ENCODE measurements at places on chromosomes 5 and 9. TPM values are rescaled to one million over a fixed set of nuclear protein-coding genes. Genes with fewer than 3 reads are reported as not detected.

Gene PTAR1
- total RNA-seq: 74.5 TPM

Gene NSA2
- 139 TPM for total RNA-seq

Gene SPATA31C1
- total RNA-seq: not detected

Gene MOB3B
- total RNA-seq: under 0.01 TPM

Gene LCN9
- total RNA-seq: not detected

Gene DDX41
- total RNA-seq: 76.5 TPM

Gene PCDHGB1
- 3.1 TPM for total RNA-seq

Gene SPATA6L
- total RNA-seq: 1.2 TPM

Gene PCDHGA7
- total RNA-seq: 6.8 TPM

Gene TSSK1B
- total RNA-seq: 0.50 TPM

Gene PRRC1
- 44.3 TPM for total RNA-seq

Gene DRD1
- 2.6 TPM for total RNA-seq

Gene ECSCR
- not detected for total RNA-seq

Gene PCDHB9
- 0.99 TPM for total RNA-seq

Gene PPP1R26
- 8.9 TPM for total RNA-seq

Gene INSL6
- not detected for total RNA-seq

Gene FOXI1
- total RNA-seq: not detected

Gene HARS2
- total RNA-seq: 30.1 TPM

Gene PPP3R2
- total RNA-seq: not detected

Gene CDC25C
- 0.26 TPM for total RNA-seq

Gene PDE6A
- under 0.01 TPM for total RNA-seq

Gene CCNO
- not detected for total RNA-seq

Gene ZNF879
- 7.1 TPM for total RNA-seq

Gene IRX2
- 0.33 TPM for total RNA-seq

Gene HTR1A
- total RNA-seq: not detected

Gene ARL14EPL
- not detected for total RNA-seq

Gene FIBCD1
- 7.3 TPM for total RNA-seq

Gene ARRDC3
- total RNA-seq: 87.1 TPM

Gene SPOCK1
- total RNA-seq: 30.3 TPM

Gene HOMER1
- total RNA-seq: 6.8 TPM

Gene CTSV
- under 0.01 TPM for total RNA-seq

Gene GDNF
- total RNA-seq: 0.83 TPM

Gene ZFP2
- 2.8 TPM for total RNA-seq

Gene SKIC3
- 152 TPM for total RNA-seq

Gene RAB14
- total RNA-seq: 18.5 TPM

Gene UGT3A2
- total RNA-seq: not detected

Gene SH3RF2
- 1.2 TPM for total RNA-seq

Gene CAMK4
- 0.77 TPM for total RNA-seq

Gene PCDHGA10
- 10.2 TPM for total RNA-seq

Gene SLC36A3
- total RNA-seq: not detected

Gene GFI1B
- not detected for total RNA-seq

Gene SPATA31D4
- not detected for total RNA-seq

Gene SLC6A3
- not detected for total RNA-seq

Gene FCN2
- not detected for total RNA-seq

Measured in fibroblast of lung (primary cell).